CD4-positive, CD25-positive, alpha-beta regulatory T cell (primary cell): ENCODE measurements at places on chromosomes 11 and 22. TPM values are rescaled to one million over a fixed set of nuclear protein-coding genes. Genes with fewer than 3 reads are reported as not detected.

GRCh38 chr11:73218106-73218829 is at the start of gene P2RY2:
Gene P2RY2, plus strand, starts transcription at chr11:73218281. Its CDS starts 15,879 bp downstream, at chr11:73234160.
- no peak for DNase-seq

DNA sequence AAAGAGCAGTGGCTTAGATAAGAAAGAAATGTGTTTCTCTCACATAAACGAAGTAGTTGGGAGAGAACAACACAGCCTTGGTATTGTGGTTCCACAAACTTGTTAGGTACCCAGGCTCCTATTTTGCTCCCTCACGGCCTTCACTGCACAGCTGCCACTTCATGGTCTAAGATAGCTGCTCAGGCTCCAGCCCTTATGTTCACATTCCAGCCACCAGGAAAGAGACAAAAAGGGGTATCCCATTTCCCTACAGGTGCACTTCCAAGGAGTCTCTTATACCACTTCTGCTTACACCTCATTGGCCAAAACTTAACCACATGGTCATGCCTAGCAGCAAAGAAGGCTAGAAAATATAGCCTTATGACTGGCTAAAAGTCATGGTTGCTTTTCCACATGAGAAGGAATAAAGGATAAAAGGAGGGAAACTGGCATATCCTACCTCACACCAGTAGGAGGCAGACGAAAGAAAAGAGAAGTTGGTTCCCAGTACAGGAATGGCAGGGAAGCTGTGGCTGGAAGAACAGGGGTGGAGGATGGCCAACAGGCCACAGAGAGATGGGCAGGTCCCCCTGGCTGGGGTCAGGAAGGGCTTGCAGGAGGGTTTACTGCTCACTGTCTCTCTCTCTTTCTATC is 5.4 kb upstream of the HDHD5 start:
- no peak for DNase-seq

- no peak for DNase-seq
Observed at GRCh38 chr22:49396817-49397216, 430.9 kb downstream of the BRD1 start.

- no peak for DNase-seq
Observed at GRCh38 chr11:16780146-16780545, 41.7 kb downstream of the C11orf58 start.

DNA sequence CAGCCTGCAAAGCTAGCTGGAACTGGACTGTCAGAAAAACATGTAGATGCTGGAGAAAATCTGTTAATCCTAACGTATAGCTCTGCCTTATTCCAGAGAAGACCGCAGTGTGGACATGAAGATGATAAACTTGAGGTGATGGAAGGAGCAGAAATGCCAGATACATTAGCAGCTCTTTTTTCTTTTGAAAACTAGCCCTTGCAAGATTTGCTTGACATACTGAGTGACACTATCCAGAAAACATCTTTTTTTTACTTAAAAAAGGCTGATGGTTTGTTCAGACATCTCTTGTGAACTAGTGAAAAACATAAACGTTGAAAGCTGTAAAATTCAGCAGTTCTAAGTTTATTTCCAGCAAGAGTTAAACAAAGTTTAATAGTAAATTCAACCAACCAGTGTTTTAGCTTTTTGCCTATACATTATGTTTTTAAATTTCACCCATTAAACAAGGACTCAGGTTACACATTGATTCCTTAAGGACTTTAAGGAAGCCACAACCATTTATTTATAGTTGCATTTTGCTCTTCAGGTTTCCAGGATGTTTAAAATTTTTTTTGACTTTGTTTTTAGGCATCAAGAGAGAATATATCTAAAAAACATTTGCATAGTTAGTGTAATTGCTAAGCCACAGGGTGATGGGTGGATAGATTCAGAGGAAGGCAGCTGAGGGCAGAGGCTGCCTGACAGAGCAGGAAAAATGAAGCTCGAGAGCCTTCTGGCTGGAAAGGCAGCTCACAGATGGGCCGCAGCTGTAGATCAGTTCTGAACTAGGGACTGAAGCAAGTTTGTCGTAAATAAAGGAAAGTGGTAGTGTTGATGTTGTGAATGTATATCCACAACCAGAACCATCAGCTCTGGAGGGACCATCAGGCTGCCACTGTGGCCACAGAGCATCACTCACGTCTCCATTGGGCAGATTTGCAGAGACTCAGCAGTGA is 9.5 kb downstream of the SNAP29 start:
- DNase-seq = no peak

DNA sequence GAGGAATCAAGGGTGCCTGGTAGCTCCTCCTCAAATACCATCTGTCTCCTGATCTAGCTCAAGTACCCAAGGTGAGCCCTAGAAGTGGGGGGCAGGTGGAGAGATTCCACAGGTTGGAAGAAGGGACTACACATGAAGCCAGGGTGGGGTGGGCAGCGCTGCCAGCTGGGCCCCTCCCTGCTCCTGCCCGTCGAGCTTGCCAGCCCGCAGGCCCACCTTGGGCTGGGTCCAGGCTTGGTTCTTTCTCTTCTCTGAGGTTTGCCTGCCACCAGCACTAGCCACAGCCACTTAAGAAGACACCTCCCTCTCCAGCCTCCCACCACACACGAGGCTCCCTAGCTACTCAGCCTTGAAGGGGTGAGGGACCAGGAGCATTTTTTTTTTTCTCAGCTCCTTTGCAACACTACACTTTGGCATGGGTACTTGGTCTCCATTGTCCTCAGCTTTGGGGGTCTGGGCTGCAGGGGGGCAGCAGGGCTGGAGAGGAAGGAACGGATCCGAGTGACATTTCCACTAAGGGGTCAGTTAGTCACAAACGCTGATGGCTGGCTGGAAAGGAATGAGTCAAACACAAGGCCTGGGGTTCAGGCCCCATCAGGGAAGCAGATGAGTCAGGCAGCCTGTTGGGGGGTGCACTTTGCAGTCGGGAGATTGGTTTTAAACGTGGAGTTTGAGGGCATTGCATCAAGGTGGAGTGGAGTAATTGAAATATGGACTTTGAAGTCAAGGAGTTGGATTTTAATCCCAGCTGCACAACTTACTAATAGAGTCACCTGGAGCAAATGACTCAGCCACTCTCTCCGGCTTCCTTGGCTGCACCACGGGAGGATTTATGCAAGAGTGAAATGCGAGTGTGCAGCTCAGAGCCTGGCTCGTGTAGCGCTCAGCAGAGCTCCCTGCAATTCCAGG is 7.4 kb upstream of the NPTXR start:
- DNase-seq = no peak

DNA sequence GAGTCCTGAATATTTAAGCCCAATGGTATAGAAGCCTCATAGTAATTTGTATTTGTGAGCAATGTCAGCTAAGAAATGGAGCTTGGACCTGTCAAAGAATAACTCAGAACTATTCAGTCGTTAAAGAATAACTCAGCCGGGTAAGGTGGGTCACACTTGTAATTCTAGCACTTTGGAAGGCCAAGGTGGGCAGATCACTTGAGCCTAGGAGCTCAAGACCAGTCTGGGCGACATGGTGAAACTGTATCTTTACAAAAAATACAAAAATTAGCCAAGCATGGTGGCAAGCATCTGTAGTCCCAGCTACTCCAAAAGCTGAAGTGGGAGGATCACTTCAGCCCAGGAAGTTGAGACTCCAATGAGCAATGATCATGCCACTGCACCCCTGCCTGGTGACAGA is 1526.5 kb downstream of the LRRC4C start:
- DNase-seq = no peak

DNA sequence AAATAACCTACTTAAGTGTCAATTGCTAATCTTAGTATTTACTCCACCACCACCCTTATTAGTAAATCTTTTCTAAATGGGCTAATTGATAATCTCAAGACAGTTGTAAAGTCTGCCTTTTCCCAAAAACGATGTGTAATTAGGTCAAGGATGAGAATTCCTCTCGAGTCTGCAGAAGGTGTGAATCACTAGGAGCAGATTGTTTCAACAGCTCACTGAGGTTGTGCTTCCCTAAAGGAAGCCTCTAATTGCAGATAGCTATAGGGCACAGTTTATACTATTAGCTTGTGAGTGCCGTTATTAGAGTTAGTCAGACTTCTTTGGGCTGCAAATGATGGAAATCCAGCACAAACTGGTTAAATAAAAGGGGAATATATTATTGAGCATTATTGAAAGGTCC is 84.9 kb downstream of the C11orf91 start:
- DNase-seq = no peak

Gene DAGLA
- 0.94 TPM for total RNA-seq

Gene LGALS12
- total RNA-seq = 0.94 TPM
